Testis (tissue), 5 donors: ENCODE measurements at places on chromosomes 3 and 15. TPM values are rescaled to one million over a fixed set of nuclear protein-coding genes. Genes with fewer than 3 reads are reported as not detected.

ATP13A4 gene
- 1.9 TPM for total RNA-seq

- no peak for DNase-seq
- no peaks in the 10 kb centered on the region for H3K4me1 ChIP-seq
- H3K4me3 ChIP-seq: no peak overlapping the region
- no peaks in the 10 kb centered on the region for H3K27me3 ChIP-seq
Observed at GRCh38 chr3:133283958-133284807, 115.7 kb upstream of the BFSP2 start.

DNA sequence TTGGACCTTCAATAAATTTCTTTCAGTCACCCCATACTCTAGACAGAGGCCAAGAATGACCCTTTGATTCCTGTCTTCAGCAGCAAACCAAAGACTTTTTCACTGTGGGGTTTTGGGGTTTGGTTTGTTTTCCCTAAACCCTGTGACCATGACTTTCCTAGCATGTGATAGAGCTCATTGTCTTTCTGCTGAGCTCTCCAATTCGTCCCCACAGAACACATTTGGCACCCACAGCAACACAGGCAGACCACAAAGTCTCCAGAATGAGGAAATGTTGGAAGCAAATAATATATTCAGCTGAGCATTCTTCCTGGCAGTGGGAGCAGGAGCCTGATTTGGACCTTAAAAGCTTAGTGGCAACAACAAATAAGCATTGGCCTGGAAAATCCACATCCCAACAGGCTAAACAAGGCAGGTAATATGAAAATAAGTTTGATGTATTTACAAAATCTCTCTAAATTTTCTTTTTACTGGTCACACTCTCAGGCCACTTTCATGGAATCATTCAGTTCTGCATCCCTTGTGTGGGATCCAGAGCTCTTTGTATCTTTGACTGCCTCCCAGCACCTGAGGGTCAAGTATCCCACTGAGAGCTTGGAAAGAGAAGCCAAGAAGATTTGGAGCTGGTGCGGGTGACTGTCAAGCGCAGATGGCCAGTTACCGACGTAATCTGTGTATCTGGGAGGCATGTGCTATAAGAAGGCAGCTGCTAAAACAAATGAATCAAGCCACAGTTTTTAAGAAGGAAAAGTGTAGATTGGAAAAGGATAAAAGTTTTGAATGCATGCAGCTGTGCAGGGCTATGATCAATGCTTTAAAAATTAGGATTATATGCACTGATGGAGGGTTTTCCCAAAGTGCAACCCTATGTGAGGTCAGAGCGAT is 36.5 kb upstream of the CPB1 start:
- peak; percentile 55 for DNase-seq
- H3K36me3 ChIP-seq: no peaks in the 10 kb centered on the region
- no peak overlapping the region for H3K4me3 ChIP-seq
- H3K27me3 ChIP-seq: no peaks in the 10 kb centered on the region

GRCh38 chr3:32510075-32510724 is 7.5 kb upstream of the CMTM6 start:
- no peaks in the 10 kb centered on the region for H3K27me3 ChIP-seq
- peak; percentile 86 for DNase-seq
- no peak overlapping the region for H3K4me3 ChIP-seq
- H3K36me3 ChIP-seq: no peaks in the 10 kb centered on the region
